Effector CD8-positive, alpha-beta T cell (primary cell): ENCODE measurements at places on chromosomes 1 and 21.

DNA sequence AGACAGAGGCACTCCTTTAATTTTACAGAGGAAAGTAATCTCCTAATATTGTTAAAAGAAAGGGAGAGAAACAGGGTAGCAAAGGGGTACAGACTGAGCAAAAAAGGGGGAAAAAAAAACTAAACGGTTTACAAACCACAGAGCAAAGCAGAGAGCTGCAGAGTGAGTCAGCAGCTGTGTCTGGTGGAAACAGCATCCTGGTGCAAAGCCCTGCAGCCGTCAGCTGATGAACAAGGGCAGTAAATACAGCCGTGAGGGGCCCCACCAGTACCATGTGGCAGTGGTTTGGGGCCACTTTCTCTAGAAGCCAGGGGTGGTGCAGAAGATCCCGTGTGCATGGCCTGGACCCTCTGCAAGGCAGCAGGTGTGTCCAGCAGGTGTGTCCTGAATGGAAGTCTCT, 111.3 kb downstream of the ERG start:
- no peak for DNase-seq

GRCh38 chr1:50940291-50940690, 19.8 kb downstream of the FAF1 start:
- DNase-seq: no peak

DNA sequence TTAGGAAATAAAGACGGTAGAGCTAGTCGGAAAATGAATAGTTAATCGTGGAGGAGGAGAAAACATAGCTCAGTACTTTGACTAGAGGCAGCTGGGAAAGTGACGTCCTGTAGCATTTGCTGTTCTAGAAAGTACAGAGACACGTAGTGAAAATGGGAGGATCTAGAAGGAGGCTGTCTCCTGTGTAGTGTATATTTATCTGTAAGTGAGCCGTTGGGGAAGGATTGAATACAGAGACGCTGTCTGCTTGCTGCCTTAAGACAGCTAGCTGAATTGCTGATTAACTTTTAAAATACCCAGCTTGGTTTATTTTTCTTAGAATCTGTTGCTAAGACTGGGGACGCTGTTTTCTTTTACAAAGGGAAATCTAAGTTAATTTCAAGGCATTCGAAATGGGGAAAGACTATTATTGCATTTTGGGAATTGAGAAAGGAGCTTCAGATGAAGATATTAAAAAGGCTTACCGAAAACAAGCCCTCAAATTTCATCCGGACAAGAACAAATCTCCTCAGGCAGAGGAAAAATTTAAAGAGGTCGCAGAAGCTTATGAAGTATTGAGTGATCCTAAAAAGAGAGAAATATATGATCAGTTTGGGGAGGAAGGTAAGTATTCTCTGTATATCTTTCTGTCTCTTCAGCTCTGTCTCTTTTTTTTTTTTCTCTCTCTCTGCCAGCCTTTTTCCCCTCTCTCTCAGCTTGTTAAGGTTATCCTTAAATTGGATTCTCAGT, at the start of gene DNAJB4:
TSS of gene DNAJB4 (plus strand) at position 221 of the 729 bp plus-strand sequence. CDS start at position 393, 172 bp downstream.
- peak; percentile 43 for DNase-seq

GRCh38 chr1:151176514-151177045, 799 bp upstream of the TMOD4 start:
- DNase-seq: no peak

GRCh38 chr1:78143152-78143551, 97.4 kb downstream of the GIPC2 start:
- no peak for DNase-seq

DNA sequence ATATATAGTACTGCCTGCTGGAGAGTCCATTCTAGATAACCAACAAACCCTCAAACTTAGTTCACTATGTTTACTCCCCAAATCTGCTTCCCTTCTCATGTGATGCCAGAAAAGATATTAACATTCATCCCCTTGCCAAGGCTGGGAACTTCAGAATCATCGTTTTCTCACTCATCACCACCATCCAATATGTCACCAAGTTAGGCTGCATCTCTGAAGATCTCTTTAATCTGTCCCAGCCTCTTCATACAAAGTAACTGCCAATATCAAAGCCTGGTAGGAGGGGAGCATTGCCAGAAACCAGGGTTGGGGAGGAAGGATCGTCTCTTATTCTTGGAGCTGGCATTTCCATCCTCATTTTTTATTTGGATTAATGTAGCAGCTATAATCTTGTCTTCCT, 71.6 kb downstream of the XCL2 start:
- no peak for DNase-seq

DNA sequence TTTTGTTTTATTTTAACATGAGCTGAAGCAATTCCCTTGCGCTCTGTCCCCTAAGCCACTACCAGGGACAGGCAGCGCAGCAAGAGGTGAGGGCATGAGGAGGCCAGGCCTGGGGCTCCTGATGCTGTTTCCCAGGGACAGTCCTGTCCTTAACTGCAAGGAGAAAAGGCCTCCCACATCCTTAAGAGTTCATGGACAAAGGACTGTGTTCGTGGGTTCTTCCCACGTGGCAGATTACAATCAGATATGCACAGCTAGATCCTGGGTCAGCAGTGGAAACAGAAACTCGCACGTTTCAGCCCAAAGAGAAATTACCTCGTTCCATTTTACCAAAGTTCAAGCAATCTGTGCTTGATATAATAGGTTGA, 85.8 kb downstream of the MIS18A start:
- no peak for DNase-seq

DNA sequence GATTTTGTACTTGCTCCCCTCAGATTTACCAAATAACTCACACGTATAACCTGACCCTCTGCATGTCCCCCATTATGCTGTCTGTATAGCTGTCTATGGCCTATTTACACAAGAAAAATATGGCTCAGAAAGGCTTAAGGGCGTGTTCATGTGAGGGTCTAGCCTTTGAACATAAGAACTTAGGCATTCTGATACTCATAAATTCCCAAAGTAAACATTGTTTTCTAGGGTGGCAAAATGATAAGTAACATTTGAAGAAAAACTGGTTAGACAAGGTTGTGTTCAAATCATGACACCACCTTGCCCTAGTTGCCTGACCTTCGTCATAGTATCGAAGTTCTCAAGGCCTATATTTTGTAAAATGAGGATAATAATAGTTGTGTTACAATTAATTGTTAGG, 394.6 kb downstream of the LRRIQ3 start:
- no peak for DNase-seq

GRCh38 chr1:236207121-236207520, 64.8 kb downstream of the GPR137B start:
- DNase-seq: no peak

GRCh38 chr1:34529935-34530859, 224.7 kb upstream of the GJB5 start:
- no peak for DNase-seq

DNA sequence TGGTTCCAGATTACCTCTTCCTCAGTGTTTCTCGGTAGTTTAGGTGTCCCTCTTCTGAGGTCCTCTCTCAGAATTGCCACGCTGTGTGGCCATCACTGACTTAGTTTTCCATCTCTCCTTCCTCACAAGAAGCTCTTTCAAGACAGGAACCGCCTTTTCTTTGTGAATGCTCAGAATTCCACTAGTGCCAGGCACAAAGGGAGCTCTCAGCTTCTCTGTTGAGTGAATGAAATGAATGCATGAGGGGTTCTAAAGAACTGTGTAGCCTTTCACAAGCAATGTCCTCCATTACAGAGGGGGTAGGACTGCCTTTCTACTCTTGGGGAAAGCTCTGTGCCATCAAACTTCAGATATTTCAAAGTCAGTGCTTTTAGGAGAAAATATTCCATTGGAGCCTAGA, 546.8 kb downstream of the RWDD3 start:
- DNase-seq: no peak

DNA sequence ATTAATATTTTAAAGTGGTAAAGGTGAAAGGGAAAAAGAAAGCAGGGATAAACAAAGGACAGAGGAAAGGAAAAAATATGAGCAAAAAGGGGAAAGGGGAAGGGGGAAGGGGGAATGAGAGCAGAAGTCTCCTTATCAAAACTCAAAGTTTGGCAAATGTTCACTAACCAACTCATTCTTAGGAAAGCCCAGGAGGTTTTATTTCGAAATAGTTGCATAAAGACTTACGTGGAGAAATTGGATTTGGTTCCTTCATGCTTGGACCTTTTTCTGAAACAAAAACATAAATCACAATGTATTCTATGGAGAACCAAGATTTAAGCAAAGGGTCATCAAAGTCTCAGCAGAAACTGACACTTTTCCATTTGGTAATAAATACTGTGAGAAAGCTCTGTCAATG, 188.1 kb downstream of the TGFBR3 start:
- no peak for DNase-seq

GRCh38 chr21:37627074-37627473, 260.5 kb downstream of the DYRK1A start:
- DNase-seq: no peak

GRCh38 chr1:116882866-116883265, 26.9 kb upstream of the PTGFRN start:
- DNase-seq: no peak

- no peak for DNase-seq
Observed at GRCh38 chr1:119772298-119772697, 3.6 kb upstream of the HMGCS2 start.

GRCh38 chr1:97379387-97380075, 541.3 kb downstream of the DPYD start:
- no peak for DNase-seq

DNA sequence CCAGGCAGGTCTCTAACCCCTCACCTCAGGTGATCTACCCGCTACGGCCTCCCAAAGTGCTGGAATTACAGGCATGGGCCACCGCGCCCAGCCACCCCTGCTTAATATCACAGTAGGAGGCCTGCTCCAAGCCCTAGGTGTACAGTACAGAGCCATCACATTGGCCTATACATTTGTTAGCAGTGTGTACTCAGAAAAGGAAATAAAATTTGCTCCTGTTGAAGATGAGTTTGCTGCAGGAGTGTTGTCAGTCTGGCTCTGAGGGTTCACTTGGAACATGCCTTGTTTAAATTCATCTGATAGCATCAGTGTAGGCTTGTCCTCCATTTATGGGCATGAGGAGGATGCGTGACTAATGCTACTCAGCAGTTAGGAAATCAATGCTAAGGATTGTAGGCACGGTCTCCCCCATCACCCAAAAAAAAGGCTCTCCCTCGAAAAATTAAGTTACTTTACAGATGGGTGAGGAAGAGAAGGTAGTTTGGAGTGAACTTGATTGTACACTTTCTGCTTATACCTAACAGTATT, 4.6 kb upstream of the ENAH start:
- no peak for DNase-seq

- no peak for DNase-seq
Observed at GRCh38 chr1:56921479-56921878, 44.3 kb downstream of the C8B start.

DNA sequence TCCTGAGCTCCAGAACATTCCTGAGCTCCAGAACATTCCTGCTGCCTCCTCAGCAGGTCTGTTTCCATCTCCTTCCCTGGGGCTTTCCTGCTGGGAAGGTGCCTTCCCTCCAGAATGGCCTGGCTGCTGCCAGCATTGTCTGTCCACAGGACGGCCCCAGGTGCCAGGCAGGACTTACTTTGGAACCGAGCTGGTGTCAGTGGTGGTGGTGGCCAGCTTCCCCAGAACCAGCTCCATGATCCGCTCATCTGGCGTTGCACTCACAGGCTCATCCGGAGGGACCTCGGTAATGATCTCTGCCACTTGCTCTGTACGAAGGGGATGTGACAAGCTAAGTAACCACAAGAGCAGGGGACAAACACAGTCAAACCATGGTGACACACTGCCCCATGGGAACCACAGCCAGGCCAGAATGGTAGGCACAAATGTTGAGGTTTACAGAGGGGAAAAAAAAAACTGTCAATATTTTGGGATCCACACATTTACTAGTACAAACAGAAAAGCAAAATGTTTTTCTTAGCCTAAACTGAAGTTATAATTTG, 41.3 kb downstream of the PRDM15 start:
- DNase-seq: no peak

DNA sequence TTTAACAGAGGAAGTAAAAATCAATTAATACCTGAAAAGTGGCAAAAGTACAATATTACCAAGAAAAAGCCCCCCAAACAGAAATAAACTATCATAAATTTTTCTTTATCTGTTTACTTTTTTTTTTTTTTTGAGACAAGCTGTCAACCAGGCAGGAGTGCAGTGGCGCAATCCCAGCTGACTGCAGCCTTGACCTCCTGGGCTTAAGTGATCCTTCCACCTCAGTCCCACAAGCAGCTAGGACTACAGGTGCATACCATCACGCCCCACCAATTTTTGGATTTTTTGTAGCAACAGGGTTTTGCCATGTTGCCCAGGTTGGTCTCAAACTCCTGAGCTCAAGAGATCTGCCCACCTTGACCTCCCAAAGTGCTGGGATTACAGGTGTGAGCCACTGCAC, 8.0 kb downstream of the TFB2M start:
- no peak for DNase-seq

- DNase-seq: no peak
Observed at GRCh38 chr1:208446271-208446691, 202.1 kb upstream of the PLXNA2 start.

GRCh38 chr1:160451119-160451858, 50.9 kb downstream of the VANGL2 start:
- DNase-seq: no peak

GRCh38 chr1:168529518-168529917, 14.3 kb downstream of the XCL2 start:
- no peak for DNase-seq
